ENCODE measurements at places on chromosomes 2 and 18.

DNA sequence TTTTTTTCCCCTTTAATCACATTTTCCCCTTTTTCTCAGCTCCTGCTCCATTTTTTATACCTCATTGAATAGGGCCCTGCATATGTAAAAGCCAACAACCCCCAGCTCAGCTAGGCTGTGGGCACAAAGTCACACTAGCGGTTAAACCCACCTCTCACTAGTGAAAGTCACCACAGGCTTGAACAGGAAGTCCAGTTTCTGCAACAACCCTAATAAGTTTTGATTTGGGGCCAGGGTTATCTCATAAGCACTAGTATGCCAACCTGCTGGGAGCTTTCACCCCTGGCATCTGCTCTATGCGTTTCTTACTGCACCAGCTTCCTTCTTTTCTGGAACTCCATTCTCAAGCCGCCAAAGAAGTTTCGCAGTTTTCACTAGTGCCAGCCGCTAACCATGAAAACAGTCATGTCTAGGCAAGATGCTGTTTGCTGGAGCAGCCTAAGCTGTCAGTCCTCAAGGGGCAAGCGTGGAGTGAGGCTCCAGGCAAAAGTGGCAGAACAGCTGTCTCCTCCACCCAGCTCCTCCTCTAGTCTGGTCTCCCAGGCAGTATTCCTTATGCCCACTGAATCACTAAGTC, 197.0 kb upstream of the MEIS1 start:
- no peak for DNase-seq

DNA sequence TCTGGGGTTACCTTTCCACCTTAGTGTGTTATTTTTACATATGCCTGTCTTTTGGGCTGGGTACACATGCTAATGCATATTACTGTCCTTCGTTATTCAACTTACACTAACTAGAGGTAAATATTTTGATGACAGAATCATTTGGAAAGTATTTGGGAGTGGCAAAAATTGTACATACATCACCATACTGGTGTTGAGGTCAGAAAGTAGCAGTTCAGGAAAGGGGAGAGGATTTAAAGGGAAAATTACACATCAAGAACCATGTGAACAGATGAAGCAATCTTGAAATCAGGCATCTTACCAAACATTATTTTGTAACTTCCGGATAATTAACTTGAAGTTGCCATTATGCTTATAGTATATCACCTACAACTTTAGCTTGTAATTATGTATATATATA, 379.7 kb downstream of the RND3 start:
- no peak for DNase-seq

- no peak for DNase-seq
Observed at GRCh38 chr2:216279031-216279430, 93.3 kb downstream of the MARCHF4 start.

GRCh38 chr2:98477036-98477435, 32.4 kb downstream of the INPP4A start:
- DNase-seq: no peak

DNA sequence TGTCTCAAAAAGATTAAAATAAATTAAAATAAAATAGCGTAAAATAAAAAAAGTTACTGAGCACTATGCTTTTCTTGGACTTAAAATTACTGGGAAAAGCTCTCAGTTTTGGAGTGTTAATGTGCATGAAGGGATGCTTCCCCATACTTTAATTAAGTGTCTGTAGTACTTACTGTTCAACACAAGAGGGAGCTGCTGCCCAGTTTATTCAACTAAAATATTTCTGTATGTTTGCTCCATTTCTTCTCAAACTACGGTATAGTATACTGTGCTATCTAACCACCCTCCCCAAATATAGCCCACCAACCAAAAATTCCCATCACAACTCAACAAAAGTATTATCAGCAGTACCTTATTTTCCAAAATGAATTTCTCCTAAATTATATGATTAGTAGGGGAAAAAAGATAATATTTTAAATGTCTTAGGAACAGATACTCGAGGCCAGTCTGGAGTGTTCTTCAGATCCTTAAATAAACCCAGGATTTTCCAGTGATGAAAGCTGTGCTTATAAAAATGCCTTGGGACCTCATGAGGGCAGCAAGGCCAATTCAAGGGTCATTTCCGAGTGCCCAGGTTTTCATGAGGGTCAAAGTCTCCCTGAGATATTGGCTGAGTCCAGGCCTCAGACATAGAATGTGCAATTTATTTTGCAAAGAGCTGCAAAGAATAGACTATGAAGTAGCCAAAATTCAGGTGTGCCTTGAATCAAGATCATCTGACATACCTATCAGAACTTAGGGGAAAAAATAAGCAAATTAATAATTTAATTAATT, 64.1 kb downstream of the CHRNA1 start:
- no peak for DNase-seq

DNA sequence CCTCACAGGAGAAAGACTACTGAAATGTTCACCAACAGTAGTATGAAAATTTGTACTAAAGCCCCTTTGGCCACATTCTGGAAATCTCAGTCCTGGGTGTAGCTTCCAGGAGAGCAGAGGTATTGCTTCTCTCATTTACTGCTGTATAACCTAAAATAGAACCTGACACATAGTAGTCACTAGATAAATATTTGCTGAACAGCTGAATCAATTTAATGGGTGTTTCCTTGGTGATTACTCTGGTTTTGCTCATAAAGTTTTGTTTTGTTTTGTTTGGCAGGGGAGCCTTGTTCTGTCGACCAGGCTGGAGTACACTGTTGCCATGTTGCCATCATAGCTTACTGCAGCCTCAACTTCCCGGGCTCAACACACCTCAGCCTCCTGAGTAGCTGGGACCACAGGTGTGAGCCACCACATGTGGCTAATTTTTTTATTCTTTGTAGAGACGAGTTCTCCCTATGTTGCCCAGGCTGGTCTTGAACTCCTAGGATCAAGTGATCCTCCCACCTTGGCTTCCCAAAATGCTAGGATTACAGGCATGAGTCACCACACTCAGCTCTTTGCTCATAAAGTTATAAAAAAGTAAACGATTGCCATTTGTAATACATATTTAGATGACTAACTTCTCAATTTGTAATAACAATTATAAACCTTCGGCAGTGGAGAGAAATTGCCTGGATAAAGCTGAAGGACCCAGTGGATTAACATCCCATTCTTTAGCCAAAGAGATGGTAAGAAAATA, 11.5 kb upstream of the PARD3B start:
- no peak for DNase-seq

DNA sequence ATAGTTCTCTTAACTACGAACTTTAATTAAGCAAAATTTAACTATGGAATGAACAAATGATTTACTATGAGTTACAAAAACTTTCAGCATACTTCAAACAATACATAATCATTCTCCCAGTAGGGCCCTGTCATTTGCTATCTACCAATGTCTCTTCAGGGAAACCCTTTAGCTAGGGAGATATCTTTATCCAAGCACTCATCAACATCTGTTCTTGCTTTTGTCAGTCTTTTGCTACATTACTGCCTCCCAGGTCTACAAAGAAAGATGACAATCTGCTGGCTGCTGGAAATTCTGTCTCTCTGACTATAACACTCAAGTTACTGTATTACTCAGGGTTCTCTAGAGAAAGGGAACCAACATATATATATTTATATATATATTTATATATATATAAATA, 1626.3 kb upstream of the CELF4 start:
- no peak for DNase-seq

- DNase-seq: no peak
Observed at GRCh38 chr18:55838319-55838718, 250.3 kb upstream of the TCF4 start.

GRCh38 chr18:59067873-59068272, 71.8 kb upstream of the SEC11C start:
- DNase-seq: no peak
